Hematopoietic multipotent progenitor cell (in vitro differentiated cells): ENCODE measurements at places on chromosomes 4 and X. TPM values are rescaled to one million over a fixed set of nuclear protein-coding genes. Genes with fewer than 3 reads are reported as not detected.

The RPS6KA6 gene
- 0.54 TPM for total RNA-seq

The HTT-AS gene
- not detected for total RNA-seq

The CXCL3 gene
- 5.7 TPM for total RNA-seq

The CCDC149 gene
- total RNA-seq = 2.7 TPM

The INTS12 gene
- 13.7 TPM for total RNA-seq

The PNMA5 gene
- not detected for total RNA-seq

The VMA21 gene
- total RNA-seq = 36.4 TPM

The POF1B gene
- total RNA-seq = not detected

The AFP gene
- total RNA-seq = not detected

The IDH3G gene
- 117 TPM for total RNA-seq

The P2RY10 gene
- total RNA-seq = 2.7 TPM

The RAB33A gene
- 18.6 TPM for total RNA-seq

The TMSB15C gene
- total RNA-seq = 2.4 TPM

The ETDB gene
- not detected for total RNA-seq

The TIGD2 gene
- 8.1 TPM for total RNA-seq

The DDIT4L gene
- total RNA-seq = not detected

The RADX gene
- total RNA-seq = 3.8 TPM

The ASB9 gene
- 27.2 TPM for total RNA-seq

The ZNF630 gene
- total RNA-seq = 1.3 TPM

The PNMA6A gene
- total RNA-seq = 4.6 TPM

The TMPRSS11A gene
- total RNA-seq = not detected

The DKK2 gene
- under 0.01 TPM for total RNA-seq

The NEIL3 gene
- total RNA-seq = 1.3 TPM

The UGT2A3 gene
- not detected for total RNA-seq
